Sigmoid colon (tissue), 7 donors: ENCODE measurements at places on chromosomes 5 and 9. TPM values are rescaled to one million over a fixed set of nuclear protein-coding genes. Genes with fewer than 3 reads are reported as not detected.

MLLT3 gene
- 23.4 TPM for total RNA-seq

SPINK6 gene
- not detected for total RNA-seq

CDH12 gene
- not detected for total RNA-seq

HTR4 gene
- total RNA-seq, result 1.7 TPM

DNA sequence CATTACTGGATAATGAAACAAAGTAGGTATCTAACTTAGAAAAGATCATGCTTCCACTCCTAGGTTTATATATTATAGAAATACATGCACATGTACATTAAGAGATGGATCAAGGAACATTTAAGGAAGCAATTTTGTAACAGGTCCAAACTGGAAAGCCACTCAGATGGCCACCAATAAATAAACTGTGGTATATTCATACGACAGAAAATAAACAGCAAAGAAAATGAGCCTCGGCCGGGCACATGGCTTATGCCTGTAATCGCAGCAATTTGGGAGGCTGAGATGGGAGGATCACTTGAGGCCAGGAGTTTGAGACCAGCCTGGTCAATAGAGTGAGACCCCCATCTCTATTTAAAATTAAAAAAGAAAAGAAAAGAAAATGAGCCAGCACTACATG lies 25.6 kb downstream of the CEMIP2 start:
- no peak for DNase-seq

DNA sequence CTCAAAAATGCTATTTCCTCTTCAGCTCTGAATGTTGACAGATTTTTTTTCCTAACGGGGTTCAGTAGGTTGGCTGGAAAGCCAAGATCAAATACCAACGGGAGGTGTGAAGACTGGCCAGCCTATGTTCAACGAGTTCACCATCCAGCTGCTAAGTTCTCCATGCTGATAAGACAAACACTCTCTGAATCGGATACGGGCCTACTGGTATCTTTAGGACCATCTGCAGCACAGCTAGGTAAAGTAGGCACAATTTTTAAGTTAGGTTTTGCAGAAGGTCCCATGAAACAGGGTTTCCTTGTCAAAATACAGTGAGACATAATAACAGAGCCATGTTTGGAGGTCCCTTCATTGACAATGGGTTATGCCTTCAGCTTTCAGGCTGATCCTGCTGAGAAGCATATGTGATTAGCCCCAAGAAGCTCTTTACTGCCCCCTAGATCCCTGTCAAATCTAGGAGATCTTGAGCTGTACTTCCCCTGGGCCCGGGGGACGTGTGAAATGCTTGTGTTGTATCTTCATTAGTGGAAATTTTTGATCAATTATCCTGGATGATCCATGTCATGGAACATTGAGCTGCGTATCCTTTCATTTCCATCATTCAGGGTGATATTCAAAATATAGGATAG lies 60.6 kb downstream of the PGM5 start:
- no peak for DNase-seq

DNA sequence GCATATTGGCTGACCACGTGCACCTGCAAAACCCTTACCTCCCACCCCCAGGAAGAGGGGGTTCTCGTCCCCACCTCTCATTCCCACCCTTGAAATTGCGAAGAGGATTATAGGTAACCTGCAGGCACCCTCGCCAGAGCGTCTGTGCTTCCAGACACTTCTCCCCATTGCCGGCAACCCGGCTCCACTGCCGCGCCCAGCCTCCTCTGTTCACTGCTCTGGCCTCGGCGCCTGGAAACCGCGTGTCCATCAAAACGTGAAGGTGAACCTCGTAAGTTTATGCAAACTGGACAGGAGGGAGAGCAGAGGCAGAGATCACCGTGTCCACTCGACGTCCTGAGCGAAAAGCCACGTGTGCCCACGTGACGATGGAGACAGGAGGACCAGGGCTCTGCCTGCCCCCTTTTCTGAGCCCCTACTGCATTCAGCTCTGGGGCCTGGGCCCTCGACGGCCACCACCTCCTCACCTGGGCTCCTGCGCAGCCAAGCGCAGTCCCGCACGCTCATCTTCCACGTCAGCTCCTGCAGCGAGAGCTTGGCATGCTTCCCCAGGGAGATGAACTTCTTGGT lies 1.9 kb downstream of the TERT start:
- peak; percentile 46 for DNase-seq

RMI1 gene
- 1.4 TPM for total RNA-seq

DRD1 gene
- not detected for total RNA-seq

- DNase-seq, result no peak
These were observed 84.4 kb upstream of the SPIN1 start for GRCh38 chr9:88303721-88304451.

- no peak for DNase-seq
These were observed 27.7 kb upstream of the TMOD1 start for GRCh38 chr9:97473717-97474116.

IFNB1 gene
- not detected for total RNA-seq

DNA sequence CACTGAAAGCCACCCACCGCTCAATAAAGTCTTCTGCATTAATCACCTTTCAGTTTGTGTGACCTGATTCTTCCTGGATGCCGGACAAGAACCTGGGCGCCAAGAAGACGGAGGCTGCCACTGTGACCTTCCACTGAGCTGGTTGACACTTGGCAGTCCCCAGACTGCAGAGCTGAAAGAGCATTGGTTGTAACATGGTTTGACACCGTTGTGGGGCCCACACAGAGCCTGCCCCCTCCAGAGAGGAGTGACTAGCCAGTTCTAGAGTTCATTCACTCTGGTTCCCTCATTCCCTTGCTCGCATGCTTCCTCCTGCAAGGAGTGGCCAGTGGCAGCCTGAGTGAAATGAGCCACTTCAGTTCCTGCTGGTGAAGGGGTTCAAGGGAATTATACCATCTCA lies 86.2 kb upstream of the ANXA1 start:
- DNase-seq, result no peak
